GM03348 (cell line): ENCODE measurements at places on chromosomes 2 and 18.

GRCh38 chr18:45243340-45244110 is 371.8 kb upstream of the SLC14A2 start:
- DNase-seq: peak; percentile 18

- no peak for DNase-seq
Observed at GRCh38 chr2:9113262-9113661, 93.3 kb upstream of the ASAP2 start.

- DNase-seq: no peak
Observed at GRCh38 chr2:5520463-5520972, 171.7 kb upstream of the SOX11 start.

DNA sequence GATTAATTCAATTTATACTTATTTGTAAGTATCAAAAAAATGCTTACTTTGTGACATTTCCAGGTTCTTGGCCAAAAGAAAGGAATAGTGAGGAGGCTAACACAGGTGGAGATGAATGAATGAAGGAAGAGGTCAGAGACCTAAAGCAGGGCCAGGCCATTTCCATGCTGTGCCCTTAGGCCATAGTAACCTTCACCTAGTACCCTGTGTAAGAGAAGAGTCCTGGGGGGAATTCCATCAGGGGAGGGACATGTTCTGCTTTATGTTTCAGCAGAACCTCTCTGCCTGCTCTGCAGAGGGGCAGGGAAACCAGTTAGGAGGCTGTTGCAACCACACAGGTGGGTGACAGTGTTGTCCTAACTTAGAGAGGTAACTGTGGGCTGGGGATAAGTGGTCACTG is 204.2 kb upstream of the CDH20 start:
- DNase-seq: no peak

DNA sequence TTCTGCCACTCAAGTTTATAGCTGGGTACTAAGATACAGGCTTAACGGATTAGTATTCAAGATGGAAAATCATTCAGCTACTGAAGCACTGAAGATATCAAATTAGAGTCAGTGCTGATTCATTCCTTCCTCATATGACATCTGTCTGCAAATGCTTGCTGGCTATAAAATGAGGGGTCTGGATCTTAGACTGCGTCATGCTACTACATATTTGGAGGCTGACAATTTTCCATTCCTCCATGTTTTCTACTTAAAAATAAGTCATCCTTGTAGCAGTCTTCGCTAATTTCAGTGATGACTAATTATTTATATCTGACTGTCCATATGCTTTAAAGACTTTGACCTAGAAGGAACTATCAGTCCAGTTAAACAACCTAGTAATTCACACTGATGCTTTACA is 233.4 kb downstream of the RIT2 start:
- DNase-seq: no peak

DNA sequence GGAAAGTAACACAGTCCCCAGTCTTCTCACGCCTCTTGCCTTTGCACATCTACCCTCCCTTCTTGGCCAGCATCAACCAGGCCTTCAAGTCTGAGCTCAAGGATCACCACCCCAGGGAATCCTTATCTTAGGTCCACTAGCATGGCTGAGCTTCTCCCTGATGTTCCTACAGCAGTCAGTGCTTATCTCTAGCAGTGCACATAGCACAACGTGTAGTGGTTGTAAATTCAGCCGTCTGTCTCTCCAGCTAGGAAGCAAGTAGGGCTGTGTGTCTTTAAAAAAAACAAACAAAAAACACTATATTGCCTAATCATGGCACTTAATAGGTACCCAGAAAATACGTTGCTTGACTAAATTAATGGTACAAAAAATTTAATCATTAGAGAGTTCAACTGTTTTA is 29.2 kb downstream of the KCNG3 start:
- no peak for DNase-seq

GRCh38 chr2:26770986-26771586 is 7.0 kb downstream of the SLC35F6 start:
- peak; percentile 57 for DNase-seq
